Sigmoid colon (tissue), 7 donors: ENCODE measurements at places on chromosomes 1 and 21. TPM values are rescaled to one million over a fixed set of nuclear protein-coding genes. Genes with fewer than 3 reads are reported as not detected.

GFI1 gene
- polyA plus RNA-seq = 3.6 TPM

SYCP1 gene
- not detected for polyA plus RNA-seq

TMEM50B gene
- 41.8 TPM for polyA plus RNA-seq

CA6 gene
- not detected for polyA plus RNA-seq

PRR9 gene
- not detected for polyA plus RNA-seq

UBASH3A gene
- polyA plus RNA-seq = not detected

SPATA17 gene
- 0.47 TPM for polyA plus RNA-seq

PMVK gene
- 53.2 TPM for polyA plus RNA-seq

TRPM2 gene
- polyA plus RNA-seq = 2.4 TPM

PLA2G2D gene
- polyA plus RNA-seq = 8.6 TPM

TRIM67 gene
- under 0.01 TPM for polyA plus RNA-seq

PPM1J gene
- 0.60 TPM for polyA plus RNA-seq

NEGR1 gene
- 3.0 TPM for polyA plus RNA-seq

VWA5B1 gene
- polyA plus RNA-seq = not detected

CD101 gene
- 1.7 TPM for polyA plus RNA-seq

CFHR5 gene
- polyA plus RNA-seq = not detected

RIPK4 gene
- 7.8 TPM for polyA plus RNA-seq

OR2L3 gene
- polyA plus RNA-seq = 0.01 TPM

LCE1F gene
- not detected for polyA plus RNA-seq

PLA2G2A gene
- 1,282 TPM for polyA plus RNA-seq

LCE1A gene
- not detected for polyA plus RNA-seq

SNX7 gene
- 38.4 TPM for polyA plus RNA-seq

TTC13 gene
- polyA plus RNA-seq = 13.6 TPM

LRRC8D gene
- 7.8 TPM for polyA plus RNA-seq

OR2T35 gene
- polyA plus RNA-seq = not detected

PACC1 gene
- polyA plus RNA-seq = 1.8 TPM

NR1I3 gene
- not detected for polyA plus RNA-seq

TNFRSF14 gene
- polyA plus RNA-seq = 53.5 TPM

RAB7B gene
- polyA plus RNA-seq = 0.69 TPM

AQP10 gene
- polyA plus RNA-seq = not detected

TMEM54 gene
- 799 TPM for polyA plus RNA-seq

CATSPERE gene
- polyA plus RNA-seq = not detected

IRF6 gene
- 58.5 TPM for polyA plus RNA-seq

HES3 gene
- polyA plus RNA-seq = not detected

H3-3A gene
- polyA plus RNA-seq = 2,184 TPM

CNR2 gene
- 4.2 TPM for polyA plus RNA-seq
